Stimulated activated CD8-positive, alpha-beta memory T cell treated with anti-CD3 and anti-CD28 coated beads, Interleukin-2, amount 100 ng/mL, for 1 hour (primary cell): ENCODE measurements at places on chromosomes 1 and 21.

DNA sequence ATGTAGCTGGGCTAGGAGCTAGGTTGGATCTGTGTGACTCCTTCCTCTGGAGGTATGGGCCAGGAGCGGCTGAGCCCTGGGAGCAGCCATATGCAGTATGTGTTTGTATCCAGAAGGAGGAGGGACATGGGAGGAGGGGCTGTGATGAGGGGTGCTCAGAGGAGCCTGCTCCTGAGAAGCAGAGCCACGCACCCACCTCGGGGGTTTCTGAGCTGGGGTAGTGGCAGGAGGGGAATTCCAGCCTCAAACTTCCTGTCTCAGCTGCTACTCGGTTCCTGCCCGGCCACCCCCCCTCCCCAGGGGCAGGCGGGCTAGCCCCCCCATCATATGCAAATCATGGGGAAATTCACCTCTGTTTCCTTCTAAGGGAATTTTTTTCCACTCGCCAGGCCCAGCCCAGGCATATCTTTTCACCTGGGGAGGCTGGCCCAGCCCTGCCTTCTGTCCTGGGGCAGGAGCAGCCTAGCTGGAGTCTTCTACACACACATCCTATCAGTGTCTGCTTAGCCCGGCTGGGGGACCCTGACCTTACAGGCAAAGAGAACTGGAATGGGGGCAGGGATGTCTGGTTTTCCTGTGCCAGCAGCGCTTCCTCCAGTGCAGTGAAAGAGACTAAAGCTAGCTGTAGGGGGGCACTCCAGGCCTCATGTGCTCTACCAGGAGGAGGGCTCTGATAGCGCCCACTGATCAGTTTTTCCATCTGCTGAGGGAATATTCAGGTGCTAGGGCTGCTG is 3.0 kb downstream of the ZC3H12A start:
- DNase-seq, result peak; percentile 53

GRCh38 chr1:63323865-63324778 is 1.8 kb downstream of the FOXD3 start:
- DNase-seq, result no peak

- DNase-seq, result no peak
Observed at GRCh38 chr21:37945036-37945435, 28.8 kb upstream of the KCNJ6 start.

DNA sequence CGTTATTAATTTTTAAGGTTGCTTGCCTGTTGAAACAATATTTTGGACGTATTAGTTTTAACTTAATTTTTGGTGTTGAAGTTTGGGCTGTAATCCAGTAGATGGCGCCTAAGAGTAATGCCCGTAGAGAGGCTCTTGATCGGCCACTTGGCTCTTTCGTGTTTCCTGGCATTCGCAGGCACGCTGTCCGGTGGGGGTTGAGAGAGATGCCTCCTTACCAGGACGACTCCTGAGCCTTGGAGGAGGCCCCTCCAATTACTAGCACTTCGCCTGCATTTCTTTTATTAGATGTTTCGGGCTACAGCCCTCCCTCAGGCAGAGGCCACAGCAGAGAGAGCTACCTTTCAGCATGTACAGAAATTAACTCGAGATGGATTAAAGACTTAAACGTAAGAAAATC is 12.0 kb downstream of the OR2M4 start:
- DNase-seq, result no peak

- no peak for DNase-seq
Observed at GRCh38 chr1:20578721-20579395, 10.0 kb upstream of the CDA start.

DNA sequence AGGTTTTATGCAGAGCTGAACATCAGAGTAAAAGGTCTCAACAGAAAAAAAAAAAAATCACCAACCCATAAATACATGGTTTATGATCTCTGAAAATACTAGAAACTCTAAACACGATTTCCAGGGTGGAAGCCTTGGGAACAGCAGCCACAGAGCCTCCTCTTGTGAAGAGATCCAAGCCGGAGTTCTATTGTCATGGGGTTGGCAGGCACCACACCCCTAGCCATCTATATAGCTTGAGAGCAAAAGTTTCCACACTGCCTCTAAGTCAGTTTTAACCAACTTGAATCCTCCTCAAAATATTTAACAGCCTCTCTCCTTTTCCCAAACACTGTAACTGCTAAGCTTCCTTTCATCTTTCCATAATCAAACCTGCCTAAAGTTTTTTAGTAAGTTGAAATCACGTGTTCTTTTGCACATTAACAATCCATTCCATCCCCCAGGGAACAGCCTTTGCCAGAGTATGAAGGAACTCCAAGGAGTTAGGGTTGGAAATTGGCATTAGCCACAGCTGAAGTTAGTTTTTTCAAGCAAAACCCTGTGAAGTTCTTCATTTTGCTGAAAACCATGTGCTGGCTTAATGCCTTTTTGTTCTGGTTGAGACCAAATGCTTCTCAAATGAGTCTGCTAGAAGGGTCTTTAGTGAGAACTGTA is 13.8 kb upstream of the SEC16B start:
- no peak for DNase-seq

GRCh38 chr1:25356848-25357247 is 18.7 kb downstream of the TMEM50A start:
- no peak for DNase-seq

DNA sequence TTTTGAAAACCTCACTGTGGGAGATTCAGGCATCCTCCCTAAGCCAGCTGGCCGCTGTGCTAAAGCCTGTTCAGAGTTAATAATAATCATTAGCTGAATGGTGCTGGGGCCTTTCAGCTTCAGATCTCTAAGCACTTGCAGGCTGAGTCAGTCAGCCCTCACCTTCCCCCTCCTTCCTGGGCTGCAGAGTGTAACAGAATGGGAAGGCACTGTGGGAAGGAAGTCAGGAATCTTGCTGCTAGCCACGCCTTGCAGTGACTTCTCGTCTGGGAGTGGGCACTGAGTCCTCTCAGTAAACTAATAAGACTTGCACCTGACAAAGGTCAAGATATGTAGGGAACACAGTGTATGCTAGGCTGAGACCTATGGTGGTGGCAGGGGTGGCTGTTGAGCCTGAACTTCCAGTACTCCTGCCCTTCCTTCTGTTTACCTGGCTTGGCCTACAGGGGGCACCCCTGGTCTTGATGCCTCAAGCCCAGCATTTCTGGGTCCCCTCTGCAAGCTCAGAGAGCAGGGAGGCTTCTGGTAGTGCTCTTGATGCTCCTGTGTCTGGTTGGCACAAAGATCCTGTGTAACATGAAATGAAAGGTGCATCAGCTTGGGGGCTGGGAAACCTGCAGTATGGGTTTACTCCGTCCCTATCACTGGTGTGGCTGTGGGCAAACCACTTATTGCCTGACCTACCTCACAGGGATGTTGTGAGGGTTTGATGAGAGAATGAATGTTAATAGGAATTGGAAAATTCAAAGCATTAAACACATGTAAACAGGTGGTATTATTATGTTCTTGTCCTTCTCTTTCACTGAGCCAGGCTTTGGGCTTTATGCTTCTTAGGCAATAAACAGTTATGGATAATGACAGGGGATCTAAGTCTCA is 6.0 kb downstream of the CYB561D1 start:
- no peak for DNase-seq

DNA sequence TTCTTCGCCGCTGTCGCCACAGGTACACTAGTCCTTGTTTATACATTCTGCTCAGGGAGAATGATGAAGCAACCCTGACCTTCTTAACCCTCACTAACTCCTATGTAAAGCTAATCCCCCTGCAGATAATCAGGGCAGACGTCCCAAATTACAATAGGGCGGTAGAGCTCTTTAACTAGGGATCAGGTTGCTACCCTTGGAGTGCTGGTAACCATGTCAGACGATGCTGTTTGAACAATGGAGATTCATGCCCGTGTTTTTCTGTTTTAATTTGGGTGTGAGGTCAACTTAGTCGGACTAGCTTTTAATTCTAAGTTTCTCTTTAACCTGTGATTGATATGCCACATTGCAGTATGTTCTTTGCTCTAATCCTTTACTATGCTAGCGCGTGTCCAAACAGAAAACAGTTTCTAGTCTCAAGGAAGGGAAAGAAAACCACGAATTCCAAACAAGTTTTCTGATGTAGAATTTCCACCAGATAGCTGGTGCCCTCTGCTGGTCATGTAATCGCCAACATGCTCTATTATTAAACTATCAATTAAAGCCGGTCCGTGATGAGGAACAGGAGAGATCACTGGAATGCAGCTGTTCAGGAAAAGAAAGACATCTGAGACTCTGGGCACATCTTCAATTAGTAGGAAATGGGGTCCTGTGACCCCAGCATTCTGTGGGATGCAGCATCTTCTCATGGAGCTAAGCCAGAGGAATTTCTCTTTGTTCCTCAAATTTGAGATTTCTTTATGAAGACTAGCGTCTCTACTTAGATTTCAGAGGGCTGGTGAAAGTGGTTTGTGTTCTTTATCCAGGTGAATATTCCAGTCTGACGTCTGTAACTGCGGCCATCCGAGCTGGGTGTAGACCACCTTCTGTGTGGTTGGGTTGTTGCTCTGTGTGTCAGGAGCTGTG is 18.3 kb upstream of the VAMP3 start:
- peak; percentile 9 for DNase-seq

GRCh38 chr1:4422504-4423289 is 231.7 kb upstream of the AJAP1 start:
- no peak for DNase-seq

GRCh38 chr1:19869929-19870328 is 12.3 kb upstream of the OTUD3 start:
- no peak for DNase-seq

GRCh38 chr1:56068210-56068609 is 511.2 kb downstream of the PLPP3 start:
- DNase-seq, result no peak

DNA sequence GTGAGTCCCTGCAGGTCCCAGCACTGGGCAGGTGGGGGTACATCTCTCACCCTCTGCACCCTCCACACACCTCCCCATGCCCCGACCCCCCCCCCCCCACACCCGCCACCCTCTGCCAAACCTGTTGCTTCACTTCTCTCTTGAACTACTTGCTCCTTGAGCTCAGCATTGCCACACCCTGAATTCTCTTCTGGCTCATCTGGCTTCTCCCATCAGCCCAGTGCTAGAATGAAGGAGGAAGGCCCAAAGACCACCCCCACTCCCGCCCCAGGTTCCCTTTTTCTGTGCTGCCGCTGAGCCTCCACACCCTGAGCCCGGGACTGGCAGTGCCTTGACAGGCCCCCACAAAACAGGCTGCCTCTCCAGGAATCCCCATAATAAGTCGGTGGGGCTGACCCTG is 6.4 kb upstream of the TNNI1 start:
- no peak for DNase-seq

GRCh38 chr1:65114322-65114721 is 33.7 kb upstream of the AK4 start:
- DNase-seq, result no peak

- no peak for DNase-seq
Observed at GRCh38 chr1:92030656-92031107, 897 bp downstream of the EPHX4 start.

DNA sequence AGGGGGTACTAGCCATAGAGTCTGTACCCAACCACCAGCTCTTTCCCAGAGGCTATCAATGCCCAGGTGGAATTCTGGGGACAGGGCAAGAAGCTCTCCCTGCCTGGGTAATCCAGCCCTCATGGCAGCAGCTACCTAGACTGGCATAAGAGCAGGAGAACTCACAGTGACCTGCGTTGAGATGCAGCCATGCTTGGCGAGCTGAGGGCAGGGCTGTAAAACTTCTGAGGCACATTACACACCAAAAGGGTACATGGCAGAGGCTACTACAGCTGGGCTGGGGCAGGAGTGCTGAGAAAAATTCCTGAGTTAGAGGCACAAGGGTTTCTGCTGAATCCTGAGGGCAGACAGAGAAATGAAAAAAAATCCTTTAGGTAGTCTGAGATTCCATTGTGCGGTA is 927.9 kb upstream of the B3GALT2 start:
- DNase-seq, result no peak

GRCh38 chr1:87219141-87219540 is 109.5 kb upstream of the LMO4 start:
- no peak for DNase-seq

GRCh38 chr1:160996178-160996577 is 24.8 kb downstream of the F11R start:
- no peak for DNase-seq

DNA sequence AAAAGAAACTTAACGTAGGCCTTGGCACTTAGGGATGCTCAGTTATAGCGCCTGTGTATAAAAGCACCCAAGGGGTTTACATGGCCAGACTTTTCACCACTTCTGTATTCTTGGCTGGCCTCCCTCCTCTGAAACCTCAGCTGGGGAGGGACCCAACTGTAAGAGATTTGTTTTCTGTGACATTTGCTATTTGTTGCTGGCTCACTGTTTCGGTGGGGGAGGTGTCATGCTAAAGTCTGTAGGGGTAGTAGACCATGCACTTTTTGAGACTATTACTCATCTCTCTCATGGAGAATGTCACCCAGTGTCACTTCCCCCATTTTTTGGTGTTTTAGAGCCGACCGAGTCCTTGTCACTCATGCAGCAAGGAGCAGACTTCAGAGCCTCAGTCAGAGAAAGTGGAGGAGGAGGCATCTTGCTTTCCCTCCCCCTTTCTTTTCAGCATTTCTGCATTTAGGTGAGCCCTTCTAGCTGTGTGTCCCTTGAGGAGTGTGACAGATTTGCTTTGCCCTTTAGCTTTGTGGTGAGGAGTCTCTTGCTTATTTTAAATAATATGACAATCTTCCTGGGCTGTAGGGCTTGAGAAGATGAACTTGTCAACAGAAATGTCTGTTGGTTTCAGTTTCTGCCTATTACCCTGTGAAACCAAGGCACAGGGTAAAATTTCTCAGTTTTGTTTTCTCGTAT is 160.1 kb downstream of the FASLG start:
- peak; percentile 10 for DNase-seq

GRCh38 chr1:206100226-206100815 is 16.9 kb downstream of the AVPR1B start:
- DNase-seq, result no peak

- DNase-seq, result no peak
Observed at GRCh38 chr1:184065559-184065958, 14.0 kb downstream of the TSEN15 start.

GRCh38 chr21:25898671-25899070 is 163.9 kb downstream of the GABPA start:
- DNase-seq, result no peak

- no peak for DNase-seq
Observed at GRCh38 chr1:72271555-72272085, 10.7 kb downstream of the NEGR1 start.

DNA sequence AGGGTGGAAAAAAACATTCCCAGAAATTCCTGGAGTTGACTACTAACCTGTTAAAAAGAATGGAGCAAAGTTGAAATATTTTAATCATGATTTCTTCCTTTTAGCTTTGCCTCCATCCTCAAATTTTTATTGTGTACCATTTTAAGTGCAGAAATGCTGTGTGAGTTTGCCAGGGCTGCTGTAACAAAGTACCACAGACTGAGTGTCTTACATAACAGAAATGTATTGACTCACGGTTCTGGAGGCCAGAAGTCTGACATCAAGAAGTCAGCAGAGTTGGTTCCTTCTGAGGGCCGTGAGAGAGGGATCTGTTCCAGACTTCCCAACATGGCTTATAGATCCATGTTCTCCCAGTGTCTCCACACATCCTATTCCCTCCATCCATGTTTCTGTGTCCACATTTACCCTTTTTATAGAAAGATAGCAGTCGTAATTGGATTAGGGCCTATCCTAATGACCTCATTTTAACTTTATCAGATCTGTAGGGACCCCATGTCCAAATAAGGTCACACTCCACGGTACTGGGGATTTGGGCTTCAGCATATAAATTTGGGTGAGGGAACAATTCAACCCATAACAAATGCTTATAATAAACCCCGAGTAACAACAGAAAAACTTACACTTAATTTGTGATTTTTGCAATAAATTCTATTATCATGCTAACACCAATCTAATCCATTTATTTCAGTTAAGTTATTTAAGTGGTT is 12.7 kb downstream of the SNX7 start:
- DNase-seq, result no peak
